ENCODE measurements at places on chromosomes 3 and 15.

- DNase-seq, result peak; percentile 20
Measured at GRCh38 chr3:11290743-11291680, 18.8 kb downstream of the ATG7 start.

- no peak for DNase-seq
Measured at GRCh38 chr3:65884071-65884470, 154.6 kb downstream of the MAGI1 start.

DNA sequence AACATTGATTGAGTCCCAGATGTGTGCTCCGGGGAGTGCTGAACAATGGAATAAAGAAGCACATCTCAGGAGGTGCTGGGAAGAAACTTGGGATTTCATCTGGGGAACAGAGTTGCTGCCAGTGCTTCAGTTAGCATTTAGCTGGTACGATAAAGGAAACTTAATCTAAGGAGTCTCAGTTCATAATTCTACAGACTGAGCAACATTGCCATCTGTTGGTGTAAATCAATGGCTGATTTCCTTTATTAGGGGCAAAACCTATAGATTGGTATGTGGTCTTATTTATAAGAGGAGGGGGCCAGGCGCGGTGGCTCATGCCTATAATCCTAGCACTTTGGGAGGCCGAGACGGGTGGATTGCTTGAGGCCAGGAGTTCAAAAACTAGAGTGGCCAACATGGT is 8.9 kb downstream of the MKRN2OS start:
- no peak for DNase-seq

DNA sequence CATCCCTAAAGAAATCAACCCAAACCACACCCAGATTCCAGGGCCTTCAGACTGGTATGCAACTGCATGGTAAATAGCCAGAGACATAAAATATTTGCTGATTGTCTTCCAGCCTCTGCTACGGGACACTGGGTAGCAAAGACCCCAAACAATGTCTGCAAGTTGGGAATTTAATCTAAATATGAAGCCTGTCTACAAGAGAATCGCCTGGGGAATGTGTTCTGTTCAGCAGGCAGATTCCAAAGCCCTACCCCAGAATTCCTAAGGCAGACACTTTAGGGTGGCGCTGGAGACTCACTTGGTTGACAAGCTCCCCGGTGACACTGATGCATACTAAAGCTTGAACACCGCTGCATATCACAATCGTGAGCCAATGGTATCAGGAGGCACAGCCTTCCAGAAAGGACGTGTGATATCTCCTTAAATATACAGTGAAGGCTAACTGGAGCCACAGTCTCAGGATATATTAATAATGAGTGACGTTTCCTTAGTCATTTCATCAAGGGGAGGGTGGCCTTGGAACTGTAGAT is 684.1 kb downstream of the NTRK3 start:
- no peak for DNase-seq

DNA sequence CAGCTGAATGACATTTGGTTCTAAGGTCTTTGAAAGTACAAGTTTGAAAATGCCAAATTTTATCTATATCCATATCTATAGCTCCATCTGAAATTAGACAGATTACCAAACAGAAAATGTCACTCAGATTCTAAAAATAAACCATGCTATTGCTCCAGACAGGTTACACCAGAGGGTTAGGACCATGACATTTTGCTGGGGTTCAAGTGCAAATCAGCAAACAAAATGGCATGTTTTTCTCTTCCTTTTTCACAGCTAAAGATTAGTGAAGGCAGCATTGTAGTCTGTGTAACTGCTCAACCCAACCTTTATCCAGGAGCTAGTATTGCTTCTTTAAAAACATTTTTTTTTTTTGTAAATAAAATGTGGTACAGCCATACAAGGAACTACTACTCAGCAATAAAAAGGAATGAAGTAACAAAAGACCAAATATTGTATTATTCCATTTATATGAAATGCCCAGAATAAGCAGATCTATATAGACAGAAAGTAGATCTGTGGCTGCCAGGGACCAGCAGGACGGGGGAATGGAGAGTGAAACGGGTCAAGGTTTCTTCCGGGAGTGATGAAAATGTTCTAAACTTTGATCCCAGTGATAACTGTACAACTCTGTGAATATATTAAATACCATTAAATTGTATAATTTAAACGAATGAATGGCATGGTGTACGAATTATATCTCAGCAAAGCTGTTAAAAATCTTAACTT is 18.2 kb downstream of the VGLL4 start:
- no peak for DNase-seq

DNA sequence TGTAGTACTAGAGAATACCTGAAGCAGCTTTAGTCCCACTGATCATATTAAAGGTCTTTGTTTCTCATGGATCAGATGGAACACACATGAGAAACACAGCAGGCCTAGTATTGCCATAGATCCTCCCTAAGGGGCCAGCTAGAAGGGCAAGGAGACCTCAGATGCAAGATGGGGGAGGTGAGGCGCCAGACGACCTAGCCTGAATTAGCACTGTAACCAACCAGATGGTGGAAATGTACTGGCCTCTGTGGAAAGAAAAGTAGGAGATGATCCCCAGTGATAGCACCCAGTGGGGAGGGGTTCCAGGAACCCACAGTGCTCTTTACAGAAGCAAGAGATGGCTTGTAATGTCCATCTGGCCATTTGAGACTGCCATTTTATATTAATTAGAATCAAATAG is 138.2 kb upstream of the ZNF385D start:
- DNase-seq, result no peak

DNA sequence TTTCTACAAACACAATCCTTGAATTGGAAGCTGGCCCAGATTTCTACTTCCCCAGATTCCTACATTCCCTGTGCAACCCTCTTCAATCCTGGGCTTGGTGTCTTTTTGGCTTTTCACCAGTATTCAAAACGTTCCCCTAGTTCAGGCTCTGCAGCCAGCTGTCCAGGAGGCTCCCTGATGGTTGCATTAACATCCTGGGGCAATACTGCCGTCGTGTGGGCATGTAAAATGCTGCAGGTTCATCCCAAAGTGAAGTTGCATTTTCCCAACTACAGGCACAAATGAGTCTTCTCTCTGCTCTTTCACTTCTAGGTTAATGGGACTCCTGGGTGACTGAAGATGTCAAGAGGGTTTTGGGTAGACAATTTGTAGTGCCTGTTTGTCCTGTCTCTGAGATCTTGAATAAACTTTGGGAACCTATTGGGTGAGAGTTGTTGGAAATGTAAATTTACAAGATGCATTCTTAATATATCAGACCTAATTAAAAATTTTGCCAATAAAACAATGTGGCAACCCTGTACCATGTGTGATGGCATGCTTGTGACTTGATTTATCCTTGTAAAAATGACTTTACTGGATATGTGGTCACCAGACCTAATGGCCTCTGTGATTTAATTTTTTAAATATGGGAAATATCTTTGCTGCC is 28.6 kb downstream of the SOX14 start:
- peak; percentile 4 for DNase-seq

- no peak for DNase-seq
Measured at GRCh38 chr3:107634099-107634489, 111.3 kb downstream of the BBX start.

DNA sequence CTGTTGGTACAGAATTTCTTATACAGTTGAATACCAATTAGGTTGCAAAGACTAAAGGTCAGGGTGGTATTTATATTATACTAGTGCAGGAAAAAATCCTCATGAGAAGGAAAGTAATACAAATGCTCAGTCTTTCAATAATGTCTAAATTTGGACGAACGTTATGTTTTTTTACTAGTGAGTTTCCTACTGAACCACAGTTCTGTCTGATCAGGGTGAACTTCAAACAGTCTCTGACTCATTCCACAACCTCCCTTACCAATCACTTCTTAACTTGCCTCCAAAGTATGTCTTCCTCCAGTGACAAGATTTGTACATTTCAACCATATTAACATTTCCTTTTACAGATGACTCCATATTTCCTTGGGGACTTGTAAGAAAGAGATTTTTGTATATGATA is 3.4 kb downstream of the TMEM212 start:
- DNase-seq, result no peak

GRCh38 chr15:42593143-42593542 is 17.7 kb downstream of the STARD9 start:
- DNase-seq, result no peak

DNA sequence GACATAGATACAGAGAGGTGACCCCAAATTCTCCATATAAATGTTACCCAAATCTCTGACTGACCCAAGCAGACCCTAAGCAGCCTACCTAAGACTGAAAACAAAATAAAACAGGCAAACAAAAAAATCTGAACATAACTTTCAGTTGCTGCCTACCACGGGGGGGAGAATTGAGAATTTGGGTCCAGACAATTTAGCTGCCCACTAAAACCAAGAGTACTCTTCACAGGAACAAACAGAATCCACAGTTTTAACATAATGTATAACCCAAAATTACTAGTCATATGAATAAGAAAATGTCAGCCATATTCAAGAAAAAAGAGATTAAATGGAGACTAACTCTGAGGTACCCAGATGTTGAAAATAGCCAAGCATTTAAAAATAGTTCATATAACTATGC is 44.4 kb downstream of the SRPRB start:
- no peak for DNase-seq

DNA sequence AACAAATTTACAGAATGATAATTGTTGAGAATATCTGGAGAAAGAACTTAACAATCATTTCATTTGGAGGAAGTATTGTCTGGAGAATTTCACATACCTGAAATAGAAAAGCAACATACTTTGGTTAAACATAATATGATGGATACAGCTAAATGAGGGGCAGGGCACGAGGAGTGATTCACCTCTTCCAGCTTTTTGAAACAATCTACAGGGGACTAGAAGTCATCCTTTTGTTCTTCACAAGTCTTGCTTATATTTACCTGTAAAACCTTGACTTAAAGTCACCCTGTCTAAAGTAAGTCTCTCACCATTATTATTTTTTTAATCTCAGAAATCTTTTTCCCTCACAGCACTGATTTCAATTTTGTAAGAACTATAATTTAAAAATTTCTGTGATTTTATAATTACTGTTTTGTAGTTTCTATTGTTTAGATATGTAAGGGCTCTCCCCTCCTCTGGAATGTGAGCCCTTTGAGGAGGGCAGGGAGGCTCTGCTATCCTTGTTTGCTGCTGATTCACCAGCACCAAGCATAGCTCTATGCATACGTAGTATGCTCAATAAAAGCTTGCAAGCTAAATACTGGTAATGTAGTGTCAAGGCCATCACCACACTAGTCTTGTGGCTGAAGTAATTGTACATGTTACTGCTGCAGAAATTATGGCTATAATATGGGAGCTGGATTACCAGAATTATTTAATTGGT is 193.9 kb upstream of the THRB start:
- no peak for DNase-seq

- DNase-seq, result no peak
Measured at GRCh38 chr3:123397921-123398785, 50.7 kb downstream of the ADCY5 start.

- no peak for DNase-seq
Measured at GRCh38 chr3:64732576-64732975, 44.8 kb upstream of the ADAMTS9 start.

- no peak for DNase-seq
Measured at GRCh38 chr15:27990521-27991515, 108.3 kb downstream of the OCA2 start.

DNA sequence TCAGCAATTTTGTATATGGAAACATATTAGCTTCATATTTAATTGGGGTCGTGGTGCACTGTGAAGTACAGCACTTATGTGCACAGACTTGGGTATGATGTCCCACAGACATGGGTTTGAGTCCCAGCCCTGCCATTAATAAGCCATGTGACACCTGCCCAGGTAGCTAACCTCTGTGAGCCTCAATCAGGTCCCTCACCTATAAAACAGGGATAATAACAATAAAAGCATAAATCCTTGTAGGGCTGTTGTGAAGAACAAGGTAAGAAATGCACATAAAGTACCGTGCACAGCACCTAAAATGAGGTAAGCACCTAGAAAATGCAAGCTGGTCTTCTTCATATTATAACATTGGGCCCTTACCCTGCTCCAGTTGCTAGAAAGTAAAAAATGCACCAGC is 173.5 kb upstream of the WNT5A start:
- DNase-seq, result no peak

DNA sequence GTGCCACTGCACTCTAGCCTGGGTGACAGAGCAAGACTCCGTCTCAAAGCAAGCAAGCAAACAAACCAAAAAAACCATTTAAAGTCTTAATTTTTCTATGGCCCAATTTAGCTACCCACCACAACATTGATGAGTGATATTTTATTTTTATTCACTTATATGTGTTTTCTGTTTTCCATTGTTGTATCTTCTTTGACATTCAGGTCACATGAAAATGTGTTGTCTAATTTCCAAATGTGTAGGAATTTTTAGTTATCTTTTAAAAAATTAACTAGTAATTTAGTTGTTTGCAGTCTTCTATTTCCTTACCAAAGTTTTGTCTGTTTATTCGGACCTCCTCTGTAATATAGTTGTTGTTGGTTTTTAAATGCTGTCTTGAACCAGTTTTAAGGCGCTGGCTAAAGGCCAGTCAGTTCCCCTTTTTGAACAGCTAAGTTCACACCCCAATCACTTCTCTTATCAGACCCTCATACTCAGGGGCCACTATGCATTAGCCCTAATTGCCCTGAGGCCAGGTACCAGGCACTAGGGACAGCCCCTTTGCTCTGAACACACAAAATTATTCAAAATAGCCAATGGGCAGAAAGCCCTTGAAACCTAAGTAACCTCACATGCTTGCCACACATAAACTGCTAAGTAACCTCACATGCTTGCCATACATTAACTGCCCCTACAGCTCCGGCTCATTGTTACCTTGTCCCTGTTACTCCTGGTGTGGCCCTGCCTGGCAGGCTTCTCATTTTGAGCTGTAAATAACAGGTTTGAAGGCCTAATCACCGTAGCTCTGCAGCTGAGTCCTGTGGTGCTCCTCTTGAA is 4.3 kb upstream of the CCR4 start:
- DNase-seq, result no peak

DNA sequence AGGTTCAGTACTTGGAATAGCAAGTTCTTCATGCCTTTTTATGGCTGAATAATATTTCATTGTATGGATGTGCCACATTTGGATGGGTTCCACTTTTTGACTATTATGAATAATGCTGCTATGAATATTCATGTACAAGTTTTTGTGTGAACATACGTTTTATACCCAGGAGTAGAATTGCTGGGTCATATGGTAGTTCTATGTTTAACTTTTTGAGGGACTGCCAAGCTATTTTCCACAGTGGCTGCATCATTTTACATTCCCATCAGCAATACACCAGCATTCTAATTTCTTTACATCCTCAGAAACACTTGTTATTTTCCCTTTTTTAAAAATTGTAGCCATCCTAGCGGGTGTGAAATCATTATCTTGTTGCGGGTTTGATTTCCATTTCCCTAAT is 76.0 kb upstream of the PRR20G start:
- no peak for DNase-seq

- DNase-seq, result no peak
Measured at GRCh38 chr15:73715417-73715816, 31.2 kb downstream of the CD276 start.

Measured in T-helper 1 cell (primary cell).